ENCODE measurements at places on chromosomes 6 and 20.

DNA sequence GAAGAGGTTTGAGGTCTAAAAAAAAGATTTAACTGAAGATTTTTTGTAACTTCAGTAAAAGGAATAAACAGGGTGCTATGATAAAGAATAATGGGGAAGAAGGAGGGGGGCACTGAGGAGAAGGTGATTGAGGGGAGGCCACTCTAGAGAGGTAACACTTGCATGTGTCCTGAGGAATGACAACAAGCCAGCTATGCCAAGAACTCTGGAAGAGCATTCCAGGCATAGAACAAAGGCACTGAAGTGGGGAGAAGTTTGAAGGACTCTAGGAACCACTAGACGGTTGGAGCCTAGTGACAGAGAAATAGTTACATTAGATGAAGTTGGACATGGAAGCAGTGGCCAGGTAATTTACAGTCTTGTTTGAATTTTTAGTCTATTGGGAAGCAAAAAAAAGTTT lies 10.8 kb upstream of the SF3B5 start:
- DNase-seq, result peak; percentile 31

DNA sequence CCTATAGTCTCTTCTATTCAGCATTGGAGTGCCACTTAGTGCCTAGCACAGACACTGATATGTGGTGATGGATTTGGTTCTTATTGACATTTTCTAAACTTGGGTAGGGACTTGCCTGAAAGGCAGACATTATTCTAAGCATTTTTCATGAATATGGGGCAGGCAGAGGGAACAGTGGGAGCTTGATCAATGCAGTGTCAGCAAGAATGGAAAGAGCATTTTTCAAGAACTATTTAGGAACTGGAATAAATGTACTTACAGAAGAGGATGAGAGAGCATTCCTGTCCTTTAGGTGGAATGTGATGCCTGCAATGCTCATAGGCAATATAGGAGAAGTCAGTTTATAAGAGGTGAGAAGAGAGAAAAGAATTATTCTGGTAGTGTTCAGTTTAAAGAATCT lies 26.2 kb downstream of the DEFB114 start:
- DNase-seq, result no peak

DNA sequence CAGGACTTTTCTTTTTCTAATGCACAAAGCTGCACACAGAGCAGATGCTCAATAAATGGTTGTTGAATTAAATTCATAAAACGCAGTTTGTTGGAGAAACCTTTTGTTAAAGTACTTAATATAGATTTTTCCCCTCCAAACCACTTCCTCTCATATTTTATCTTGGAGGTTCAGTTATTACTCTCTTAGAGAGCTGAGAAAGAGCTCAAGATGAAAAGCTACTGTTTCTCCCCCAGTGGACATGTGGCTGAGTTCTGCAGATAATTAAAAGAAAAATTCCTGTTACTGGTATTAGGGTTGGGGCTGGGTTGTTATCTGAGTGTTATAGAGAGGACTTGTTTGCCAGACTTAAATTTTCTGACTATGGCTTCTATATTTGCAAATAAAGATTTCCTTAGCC lies 294.0 kb downstream of the TBC1D7 start:
- no peak for DNase-seq

DNA sequence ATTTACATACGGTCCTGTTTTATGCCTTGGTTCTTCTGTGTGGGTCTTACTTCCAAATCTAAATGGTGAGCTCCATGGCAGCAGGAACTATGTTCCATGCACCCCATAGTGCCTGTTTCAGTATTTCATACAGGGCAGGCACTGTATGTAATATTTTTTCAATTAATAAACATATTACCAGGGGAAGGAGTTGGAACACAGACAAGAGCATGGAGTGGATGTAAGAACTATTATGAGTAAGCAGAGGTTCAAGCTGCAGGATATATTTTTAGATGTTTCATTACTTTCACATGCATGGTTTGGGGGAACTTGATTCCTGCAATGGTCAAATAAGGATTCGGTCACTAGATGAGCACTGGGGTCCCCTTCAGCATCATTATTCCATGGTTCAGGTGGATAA lies 108.3 kb downstream of the KIF13A start:
- DNase-seq, result no peak

DNA sequence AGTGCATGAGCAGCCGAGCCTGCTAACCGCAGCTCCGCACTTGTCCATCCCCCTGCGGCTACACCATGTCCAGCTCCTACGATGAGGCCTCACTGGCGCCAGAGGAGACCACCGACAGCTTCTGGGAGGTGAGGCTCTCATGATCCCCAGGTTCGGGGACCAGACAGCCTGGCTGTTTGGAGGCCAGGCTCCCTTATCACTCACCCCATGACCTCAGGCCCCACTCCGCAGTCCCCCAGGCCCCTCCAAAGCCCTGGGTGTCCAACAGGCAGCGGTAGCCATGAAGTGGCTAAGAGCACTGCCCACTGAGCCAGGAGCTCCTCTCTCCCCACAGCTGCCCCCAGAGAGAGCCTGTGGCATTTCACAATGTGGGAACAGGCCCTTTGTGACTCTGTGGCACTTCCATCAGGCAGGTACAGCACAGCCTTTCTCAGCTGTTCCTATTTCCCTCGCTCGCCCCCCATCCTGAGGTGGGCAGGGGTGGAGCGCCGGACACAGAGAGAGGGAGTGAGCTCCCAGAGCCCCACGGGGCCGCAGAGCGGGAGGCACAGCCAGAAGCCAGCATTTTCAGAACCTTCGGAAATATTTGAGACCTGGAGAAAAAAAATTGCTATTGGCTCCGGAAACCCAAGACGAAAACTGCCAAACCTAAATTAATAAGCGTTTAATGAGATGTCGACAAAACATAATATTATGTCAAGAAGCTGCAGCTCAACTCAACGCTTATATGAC lies 29.7 kb downstream of the SPDEF start:
- DNase-seq, result no peak

DNA sequence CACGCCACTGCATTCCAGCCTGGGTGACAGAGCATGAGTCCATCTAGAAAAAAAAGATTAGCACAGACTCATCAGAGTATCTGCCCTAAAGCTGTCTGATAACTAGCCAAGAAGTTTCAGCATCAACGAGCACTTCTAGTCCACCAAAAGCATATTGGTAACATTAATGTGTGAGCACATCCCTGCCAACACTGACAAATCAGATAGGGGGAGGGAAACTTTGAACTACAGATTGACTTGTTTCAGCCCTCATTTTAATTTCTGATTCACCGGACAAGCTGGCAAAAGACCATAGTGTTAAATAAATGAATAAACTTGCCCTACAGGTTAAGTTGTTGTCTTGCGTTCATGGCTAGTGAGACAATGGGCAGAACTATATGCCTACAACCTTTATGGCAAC lies 7.7 kb upstream of the SEC63 start:
- DNase-seq, result no peak

DNA sequence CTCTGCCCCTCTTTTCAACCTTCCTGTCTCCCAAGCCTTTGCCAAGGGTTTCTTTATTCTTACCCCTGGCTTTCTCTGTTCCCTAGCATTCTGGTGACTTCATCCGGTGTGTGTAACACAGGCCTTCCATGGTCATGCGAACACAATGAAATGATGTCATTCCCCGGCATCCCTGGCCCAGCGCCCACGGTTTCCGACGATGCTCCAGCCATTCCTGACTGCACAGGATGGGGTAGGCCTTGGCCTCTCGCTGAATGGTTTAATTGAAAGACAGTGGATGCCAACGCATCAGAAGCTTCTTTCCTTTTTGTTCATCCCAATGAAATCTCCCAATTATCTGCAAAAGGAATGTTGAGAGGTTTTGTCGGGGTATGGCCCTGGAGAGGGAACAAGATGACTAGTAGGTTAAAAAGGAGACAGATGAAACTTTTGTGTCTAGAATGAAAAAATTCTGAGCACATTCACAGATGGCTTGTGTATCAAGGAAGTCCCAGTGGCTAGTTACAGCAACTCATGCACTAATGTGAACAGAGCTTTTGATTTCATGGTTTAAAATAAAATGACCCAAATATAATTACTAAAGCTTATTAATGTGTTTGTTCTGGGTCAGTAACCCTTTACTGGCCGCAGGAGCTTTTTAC lies 655.0 kb downstream of the QKI start:
- DNase-seq, result no peak

GRCh38 chr6:53564401-53565065 lies 19.6 kb upstream of the GCLC start:
- DNase-seq, result no peak

GRCh38 chr6:138371720-138372119 lies 6.0 kb upstream of the SMIM28 start:
- peak; percentile 47 for DNase-seq

DNA sequence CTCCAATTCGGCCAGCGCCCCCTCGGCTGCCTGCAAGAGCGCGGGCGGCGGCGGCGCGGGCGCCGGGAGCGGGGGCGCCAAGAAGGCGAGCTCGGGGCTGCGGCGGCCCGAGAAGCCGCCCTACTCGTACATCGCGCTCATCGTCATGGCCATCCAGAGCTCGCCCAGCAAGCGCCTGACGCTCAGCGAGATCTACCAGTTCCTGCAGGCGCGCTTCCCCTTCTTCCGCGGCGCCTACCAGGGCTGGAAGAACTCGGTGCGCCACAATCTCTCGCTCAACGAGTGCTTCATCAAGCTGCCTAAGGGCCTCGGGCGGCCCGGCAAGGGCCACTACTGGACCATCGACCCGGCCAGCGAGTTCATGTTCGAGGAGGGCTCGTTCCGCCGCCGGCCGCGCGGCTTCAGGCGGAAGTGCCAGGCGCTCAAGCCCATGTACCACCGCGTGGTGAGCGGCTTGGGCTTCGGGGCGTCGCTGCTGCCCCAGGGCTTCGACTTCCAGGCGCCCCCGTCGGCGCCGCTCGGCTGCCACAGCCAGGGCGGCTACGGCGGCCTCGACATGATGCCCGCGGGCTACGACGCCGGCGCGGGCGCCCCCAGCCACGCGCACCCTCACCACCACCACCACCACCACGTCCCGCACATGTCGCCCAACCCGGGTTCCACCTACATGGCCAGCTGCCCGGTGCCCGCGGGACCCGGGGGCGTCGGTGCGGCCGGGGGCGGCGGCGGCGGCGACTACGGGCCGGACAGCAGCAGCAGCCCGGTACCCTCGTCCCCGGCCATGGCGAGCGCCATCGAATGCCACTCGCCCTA lies 963 bp downstream of the FOXF2 start:
- peak; percentile 44 for DNase-seq
